Activated CD4-positive, alpha-beta T cell treated with anti-CD3 and anti-CD28 coated beads, Interleukin-2, amount 50 U/mL, for 24 hours (primary cell): ENCODE measurements at places on chromosomes 11 and 22.

DNA sequence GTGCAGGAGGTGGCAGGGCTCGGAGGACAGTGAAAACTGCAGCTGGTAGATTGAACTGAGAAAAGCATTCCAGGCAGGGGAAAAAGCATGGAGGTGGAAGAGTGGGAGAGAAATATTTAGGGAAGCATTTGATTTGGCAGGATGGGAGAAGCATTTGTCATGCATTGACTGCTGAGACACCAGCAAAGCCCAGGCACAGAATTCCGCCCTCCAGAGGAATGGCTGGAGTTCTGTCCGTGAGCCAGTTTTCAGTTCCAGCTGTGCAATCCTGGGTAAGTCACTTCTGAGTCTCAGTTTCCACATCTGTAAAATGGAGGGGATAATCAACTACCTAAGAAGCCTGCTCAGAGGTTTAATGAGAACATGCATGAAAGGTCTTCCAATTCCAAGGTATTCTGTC lies 4.3 kb upstream of the TSKU start:
- no peak for DNase-seq

DNA sequence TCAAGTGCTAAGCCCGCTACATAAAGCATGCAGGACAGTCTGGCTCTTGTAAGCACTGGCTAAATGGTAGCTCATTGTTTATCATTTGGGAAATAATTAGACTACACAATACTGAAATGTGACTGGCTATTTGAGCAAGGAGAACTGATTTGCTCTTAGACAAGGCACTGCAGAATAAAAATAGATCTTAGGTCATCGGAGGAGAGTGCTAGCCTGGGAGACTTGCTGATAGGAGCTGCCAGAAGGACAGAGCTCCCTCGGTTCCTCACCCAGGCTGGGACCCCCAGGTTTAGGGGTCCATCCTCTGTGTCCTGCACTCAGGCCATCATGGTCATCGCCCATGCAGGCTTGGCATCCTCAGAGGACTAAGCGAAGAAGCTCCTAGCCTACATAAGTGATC lies 184.4 kb upstream of the NCAM1 start:
- no peak for DNase-seq

GRCh38 chr11:727281-727701 lies 20.0 kb upstream of the TALDO1 start:
- DNase-seq, result no peak

GRCh38 chr11:106381895-106382294 lies 304.4 kb downstream of the AASDHPPT start:
- DNase-seq, result no peak

DNA sequence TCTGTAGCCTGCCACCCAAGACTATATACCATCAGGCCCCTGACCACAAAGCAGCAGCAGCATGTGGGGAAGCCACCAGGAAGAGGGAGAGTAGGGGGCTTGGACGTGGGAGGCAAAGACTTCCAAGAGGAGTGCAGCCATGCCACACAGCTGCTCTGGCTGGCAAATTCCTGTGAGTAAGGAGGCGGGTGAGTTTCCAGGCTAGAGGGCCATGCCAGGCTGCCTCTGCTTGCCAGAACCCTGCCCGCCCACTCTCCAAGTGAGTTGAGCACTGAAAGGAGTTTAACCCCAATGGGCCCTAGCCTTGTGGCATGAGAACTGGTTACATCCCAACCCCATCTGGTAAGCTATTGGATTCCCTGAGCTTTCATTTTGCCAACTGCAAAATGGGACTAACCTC lies 4.7 kb upstream of the DGAT2 start:
- no peak for DNase-seq

DNA sequence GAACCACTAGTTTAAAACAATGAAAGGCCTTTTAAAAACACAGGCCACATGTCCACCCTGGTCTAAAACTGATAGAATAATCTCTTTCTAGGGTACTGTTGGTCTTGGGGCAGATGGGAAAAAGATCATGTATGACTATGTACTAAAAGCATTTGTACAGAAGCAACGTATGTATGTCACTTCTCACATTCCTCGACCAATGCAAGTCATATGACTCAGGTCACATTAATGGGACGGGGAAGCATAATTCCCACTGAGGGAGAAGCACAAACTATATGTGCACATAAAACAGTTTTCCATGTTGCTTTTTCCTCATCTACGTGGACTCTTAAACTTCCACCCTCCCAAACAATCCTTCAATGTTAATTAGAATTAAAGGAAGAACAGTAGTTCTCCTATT lies 32.2 kb upstream of the GAB2 start:
- DNase-seq, result no peak

DNA sequence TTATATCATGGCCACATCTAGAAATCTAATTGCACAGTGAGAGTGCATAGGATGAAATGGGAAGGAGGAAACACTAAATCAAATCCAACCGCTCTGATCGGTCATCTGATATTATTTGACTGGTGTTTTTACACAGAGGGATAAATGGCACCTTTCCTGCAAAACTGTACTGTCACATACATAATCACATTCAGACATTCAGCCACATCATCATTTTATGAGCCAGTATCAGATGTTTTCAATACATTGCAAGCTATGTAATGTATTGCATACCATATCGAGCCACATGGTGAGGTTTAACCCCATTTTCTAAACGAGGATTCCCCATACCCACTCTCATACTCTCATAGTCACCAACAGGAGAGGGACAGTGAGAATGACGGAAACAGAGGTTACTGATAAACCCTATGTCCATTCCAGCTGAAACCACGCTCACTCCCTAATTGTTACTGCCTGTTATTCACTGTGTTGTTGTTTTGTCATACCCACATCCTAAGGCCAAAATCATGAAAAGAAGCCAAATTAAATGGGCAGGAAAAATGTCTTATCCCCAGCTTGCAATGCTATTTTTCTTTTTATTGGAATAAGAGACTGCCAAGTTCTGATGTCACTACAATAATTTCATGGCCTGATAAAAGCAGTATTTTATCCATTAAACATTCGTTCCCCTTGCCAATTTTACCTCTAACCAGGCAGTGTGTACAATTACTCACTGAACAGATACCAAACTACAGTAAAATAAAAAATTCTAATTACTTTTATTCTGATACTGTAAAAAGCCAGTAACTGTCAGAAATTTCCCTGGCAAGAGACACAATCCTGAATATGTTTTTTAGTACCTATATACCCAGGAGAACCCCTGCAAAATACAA lies 9.0 kb downstream of the CDON start:
- no peak for DNase-seq

DNA sequence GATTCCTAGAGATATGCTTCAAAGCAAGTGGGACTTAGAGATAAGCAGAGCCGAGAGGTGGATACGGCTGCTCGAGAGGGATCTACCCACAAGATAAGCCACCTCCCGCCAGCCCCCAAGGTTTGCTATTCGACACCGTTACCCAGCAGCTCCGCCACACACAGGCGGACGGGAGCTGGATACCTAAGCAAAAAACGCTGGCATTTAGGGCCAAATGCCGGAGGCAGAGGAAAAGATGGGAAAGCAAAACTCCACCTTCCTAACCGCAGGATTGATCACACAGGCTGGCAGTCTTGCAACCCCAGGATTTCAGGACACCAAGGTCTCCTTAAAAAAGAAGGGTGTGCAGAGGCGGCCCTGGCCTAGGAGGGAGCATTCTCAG lies 709 bp downstream of the FTH1 start:
- no peak for DNase-seq

DNA sequence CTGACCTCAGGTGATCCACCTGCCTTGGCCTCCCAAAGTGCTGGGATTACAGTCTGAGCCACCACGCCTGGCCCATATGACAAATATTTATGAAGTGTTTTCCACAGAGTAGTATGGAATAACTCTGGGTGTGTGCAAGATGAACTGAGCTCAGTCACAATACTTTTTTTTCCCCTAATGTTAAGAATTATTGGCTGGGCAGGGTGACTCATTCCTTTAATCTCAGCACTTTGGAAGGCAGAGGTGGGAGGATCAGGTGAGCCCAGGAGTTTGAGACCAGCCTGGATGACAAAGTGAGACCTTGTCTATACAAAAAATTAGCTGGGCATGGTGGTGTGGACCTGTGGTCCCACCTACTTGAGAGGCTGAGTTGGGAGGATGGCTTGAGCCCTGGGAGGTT lies 6.4 kb downstream of the PTPRJ start:
- no peak for DNase-seq

DNA sequence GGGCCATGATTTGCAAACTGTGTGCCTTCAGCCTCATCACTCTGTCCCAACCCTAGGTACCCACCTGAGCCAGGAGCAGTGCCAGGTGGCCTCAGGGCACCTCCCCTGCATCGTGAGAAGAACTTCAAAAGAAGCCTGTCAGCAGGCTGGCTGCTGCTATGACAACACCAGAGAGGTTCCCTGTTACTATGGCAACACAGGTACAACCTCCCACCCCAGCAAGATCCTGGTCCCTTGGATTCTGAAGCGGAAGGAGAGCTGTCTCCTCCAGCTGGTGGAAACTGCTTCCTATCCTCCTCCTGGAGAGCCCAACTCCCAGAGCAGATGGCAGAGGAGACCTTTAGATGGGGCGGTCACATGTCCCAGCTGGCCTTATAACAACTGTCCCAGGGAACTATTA lies 2.9 kb downstream of the ZP1 start:
- DNase-seq, result no peak

DNA sequence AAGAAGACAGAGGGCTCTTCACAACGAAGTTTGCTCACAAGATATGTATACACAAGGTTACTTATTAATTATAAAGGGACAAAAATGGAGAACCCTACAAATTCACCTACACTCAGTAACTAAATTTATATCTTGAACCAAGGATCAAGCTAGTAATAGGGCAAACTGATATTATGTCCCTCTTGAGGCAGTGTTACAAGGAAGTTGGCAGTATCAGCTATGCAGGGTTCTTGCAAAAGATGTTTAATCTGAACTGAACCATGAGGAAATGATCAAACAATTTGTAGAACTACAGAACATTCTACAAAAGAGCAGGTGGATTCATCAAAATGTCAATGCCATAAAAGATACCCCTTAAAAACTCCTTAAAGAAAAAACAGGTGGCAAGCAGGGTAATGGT lies 10.7 kb downstream of the CADM1 start:
- DNase-seq, result no peak

DNA sequence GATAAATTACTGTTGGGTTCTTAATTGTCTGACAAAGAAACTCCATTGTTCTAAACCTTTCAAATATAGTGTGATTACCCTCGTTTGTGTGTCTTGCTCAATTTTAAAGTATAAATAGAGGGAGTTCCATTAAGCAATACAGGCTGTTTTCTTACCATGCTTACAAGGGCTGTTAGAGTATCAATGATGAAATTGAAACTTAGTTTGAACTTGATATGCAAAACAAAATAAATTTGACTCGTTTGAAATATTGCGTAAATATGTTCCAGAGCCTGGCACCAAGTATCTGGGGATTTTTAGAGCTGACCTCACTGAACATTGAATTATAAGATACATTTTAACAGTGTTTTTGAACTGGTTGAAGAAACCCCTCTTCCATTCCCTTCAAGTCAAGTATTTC lies 31.7 kb downstream of the TEAD1 start:
- no peak for DNase-seq

DNA sequence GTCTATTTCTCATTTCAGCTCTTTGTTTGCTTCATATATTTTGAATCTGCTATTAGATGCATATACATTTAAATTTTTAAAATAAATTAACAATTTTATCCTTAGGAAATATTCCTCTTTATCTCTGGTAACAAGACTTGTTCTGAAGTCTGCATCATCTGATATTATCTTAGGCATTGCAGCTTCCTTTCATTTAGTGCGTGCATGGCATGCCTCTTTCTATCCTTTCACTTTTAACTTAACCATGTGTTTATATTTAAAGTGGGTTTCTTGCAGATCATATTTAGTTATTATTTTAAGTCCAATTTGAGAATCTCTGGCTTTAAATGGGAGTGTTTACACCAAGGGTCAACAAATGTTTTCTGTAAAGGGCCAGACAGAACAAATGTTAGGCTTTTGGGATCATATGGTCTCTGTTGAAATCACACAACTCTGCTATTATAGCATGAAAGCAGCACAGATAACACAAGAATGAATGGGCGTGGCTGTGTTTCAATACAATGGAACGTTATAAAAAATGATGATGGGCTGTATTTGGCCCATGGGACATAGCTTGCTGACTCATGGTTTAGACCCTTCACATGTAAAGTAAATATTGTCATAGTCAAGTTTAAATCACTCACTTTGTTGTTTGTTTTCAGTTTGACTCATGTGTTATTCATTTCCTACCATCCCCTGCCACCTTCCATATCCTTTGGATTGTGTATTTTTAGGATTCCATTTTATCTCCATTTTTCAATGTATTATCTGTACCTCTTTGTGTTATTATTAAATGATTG lies 83.9 kb upstream of the SNX19 start:
- DNase-seq, result no peak

DNA sequence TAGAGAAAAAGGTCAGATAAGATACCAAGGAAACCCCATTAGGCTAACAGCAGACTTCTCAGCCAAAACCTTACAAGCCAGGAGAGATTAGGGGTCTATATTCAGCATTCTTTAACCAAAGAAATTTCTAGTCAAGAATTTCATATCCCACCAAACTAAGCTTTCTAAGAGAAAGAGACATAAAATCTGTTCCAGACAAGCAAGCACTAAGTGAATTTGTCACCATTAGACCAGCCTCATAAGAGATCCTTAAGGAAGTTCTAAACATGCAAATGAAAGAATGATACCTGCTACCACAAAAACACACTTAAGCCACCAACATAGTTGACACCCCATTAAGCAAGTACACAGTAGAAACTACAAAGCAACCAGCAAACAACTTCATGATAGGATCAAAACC lies 276.2 kb downstream of the C11orf87 start:
- DNase-seq, result no peak

DNA sequence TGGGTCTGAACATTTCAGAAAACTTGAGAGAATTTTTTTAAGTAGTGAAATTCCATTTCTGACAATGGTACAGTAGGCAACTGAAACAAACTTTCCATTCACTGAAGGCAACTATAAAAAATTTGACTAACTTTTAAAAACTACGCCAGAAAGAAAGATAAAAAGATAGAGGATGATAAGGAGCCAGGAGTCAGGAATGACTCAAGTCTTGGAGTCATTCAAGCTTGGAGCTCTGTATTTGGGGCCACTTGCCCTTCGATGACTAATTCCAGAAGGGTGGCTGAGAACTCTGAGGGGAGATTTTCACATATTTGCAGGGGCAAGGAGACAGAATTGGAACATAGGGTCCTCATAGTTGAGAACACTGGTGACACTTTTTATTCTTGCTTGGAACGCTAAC lies 1083.2 kb upstream of the CNTN5 start:
- no peak for DNase-seq

- DNase-seq, result no peak
These were observed 5.8 kb downstream of the MTNR1B start for GRCh38 chr11:92975285-92975684.

GRCh38 chr22:28742562-28742962 lies 723 bp downstream of the HSCB start:
- DNase-seq, result no peak

GRCh38 chr22:31681349-31682345 lies 19.6 kb upstream of the PISD start:
- DNase-seq, result no peak
